Inflammatory macrophage treated with lipopolysaccharide for 4 hours (primary cell): ENCODE measurements at places on chromosomes 6 and 20.

DNA sequence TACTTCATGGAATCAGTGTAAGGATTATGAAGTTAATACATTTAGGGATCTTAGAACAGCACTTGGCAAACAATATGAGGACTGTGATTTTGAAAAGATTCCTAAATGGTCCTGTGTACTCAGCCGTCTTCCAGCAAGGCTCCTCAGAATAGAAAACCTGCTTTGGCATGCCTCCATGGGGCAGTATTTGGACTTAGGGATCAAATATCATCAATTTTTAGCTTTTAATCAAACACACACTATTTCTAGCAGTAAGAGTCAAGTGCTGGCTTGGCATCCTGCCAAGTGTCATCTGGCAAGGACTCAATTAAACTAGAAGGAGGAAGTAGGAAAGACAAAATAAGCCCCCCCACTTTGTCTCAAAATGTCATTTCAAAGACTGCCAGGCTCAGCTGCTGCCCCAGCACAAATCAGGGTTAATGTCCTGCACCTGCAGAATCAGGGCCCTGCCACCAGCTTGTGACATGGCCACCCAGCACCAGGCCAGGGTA lies 40.8 kb downstream of the IYD start:
- no peak for DNase-seq

- DNase-seq, result peak; percentile 18
These were observed 868 bp downstream of the LTV1 start for GRCh38 chr6:143844006-143844405.

DNA sequence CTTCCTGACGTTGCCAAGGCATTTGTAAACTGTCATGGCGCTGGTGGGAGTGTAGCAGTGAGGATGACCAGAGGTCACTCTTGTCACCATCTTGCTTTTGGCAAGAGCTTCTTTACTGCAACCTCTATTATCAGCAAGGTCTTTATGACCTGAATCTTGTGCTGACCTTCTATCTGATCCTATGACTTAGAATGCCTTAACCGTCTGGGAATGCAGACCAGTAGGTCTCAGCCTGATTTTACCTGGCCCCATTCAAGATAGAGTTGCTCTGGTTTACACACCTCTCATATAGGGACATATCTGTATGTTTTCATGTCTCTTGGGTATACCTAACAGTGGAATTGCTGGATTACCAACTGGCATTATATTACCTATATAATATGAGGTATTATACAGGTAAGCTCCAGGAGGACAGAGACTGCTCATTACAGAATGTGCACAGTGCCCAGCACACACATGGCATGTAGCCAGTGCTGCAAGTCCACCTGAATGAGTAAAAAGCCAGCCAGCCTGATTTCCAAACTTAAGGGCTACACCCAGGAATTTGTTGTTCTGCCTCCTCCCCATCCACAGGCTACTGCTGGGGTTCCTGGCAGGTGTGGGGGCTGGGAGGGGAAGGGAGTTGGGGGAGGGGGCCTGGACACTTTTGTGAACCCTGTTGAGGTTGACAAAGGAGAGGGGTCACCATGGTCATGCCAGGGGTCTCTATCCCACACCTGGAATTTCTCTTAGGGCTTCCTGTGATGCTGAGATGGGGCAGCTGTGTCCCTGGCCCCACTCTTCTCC lies 35.2 kb upstream of the BLCAP start:
- DNase-seq, result no peak

GRCh38 chr6:80304014-80304413 lies 197.5 kb downstream of the BCKDHB start:
- DNase-seq, result no peak

DNA sequence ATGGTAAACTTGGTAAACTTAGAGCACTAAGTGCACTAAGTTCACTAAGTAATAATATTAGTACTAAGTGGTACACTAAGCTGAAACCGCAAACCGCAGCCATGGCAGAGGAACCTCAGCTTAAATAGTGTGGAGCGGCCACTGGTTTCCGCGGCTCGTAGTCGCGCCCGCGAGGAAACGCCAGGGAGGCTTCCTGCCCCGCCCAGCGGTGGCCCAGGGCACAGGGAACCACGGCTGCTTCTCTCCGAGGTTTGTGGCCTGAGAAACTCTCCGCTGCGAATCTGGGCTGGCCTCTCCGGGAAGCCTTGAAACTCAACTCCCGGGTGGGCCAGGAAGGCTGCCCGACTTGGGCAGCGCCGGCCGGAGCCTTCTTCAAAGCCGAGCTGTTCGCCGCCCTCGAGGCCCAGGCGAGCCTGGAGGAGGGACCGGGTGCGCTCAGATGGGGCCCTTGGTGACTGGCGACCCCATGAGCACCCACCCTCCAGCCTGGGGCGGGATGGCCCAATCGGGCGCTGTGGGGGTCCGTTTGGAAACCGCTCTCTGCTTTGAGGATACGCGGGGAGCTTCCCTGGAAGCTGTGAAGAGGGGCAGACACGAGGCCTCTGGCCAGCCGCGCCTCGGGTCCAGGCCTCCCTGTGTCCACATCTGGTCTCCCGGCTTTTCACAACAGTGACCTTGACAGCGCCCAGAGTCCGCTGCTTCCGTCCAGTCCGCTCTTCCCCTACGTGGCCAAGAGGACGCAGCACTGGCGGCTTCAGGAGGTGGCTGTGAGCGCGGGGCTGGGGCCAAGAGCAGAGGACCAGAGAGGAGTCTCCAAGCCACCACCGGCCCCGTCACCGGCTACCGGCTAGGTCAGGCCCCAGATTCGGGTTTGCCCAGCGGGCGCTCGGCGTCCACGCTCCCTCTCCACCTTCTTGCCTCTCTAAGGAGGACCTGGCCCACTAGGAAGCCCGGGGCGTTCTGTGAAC lies 25.4 kb upstream of the HLA-E start:
- peak; percentile 72 for DNase-seq

GRCh38 chr6:109978174-109979032 lies at the start of gene GPR6:
GPR6 (plus strand) TSS chr6:109978311; CDS start chr6:109979113, 802 bp downstream.
- peak; percentile 66 for DNase-seq

GRCh38 chr6:43980004-43980795 lies 147.1 kb downstream of the MRPL14 start:
- DNase-seq, result no peak

GRCh38 chr6:108294297-108294726 lies 542 bp upstream of the AFG1L start:
- DNase-seq, result no peak

DNA sequence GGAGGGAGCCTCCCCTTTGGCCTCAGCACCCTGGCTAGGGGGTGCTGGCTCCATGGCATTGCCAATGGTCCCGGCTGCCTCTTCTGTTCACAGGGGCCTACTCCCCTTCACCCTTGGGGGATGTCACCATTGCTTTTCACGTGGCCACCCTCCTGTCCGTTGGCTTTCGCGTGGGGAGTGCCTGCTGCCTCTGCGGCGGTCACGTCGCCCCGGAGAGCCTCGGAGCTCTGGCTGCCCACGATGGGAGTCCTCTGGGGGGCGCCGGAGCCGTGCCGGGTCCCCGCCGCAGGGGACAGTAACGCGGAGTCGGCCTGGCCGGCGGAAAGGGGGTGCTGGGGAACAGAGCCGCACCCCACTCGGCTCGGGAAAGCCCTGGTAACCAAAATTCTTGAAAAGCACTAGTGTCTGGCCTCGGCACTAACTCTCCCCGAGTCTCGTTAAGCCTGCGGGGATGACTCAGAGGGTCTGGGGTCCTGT lies 661 bp upstream of the HEBP2 start:
- DNase-seq, result no peak

DNA sequence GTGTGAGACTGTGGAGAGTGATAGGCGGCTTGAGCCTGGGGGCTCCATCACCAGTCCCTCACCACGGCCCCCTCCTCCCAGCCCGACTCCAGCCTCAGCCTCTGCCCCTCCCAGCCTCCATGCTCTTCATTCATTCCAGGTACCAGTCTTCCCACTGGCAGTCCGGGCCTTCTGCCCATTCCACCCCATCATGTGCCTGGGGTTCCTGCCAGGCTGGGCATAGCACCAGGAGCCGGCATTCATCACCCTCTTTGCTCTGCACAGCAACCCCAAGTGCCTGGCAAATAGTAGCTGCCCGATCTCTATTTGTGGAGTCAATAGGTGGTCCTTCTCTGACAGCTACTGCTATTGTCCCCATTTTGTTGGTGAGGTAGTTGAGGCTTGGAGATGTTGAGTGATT lies 39.6 kb upstream of the GTSF1L start:
- DNase-seq, result no peak

- DNase-seq, result no peak
These were observed 47.4 kb downstream of the HLA-DPB1 start for GRCh38 chr6:33123181-33123580.

GRCh38 chr6:117687021-117687648 lies 11.9 kb downstream of the NUS1 start:
- peak; percentile 72 for DNase-seq

- DNase-seq, result no peak
These were observed 4.5 kb upstream of the AP5S1 start for GRCh38 chr20:3815703-3816315.

DNA sequence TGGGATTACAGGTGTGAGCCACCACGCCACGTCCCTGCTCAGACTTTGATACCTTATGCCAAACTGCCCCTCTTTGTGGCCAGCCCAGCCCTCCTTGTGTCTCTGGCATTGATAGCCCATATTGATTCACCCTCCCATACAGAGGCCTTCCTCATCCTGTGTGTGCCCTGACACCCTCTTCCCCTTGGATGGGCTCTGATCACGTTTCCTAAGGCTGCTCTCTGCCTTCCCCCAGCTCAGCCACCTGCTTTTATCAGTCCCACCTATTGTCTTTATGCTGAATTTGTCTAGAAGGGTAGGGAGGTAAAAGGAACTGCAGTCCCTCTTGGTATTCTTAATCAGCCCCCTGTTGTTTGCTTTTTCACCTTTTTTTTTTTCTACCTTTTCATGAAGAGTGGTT lies 95.9 kb downstream of the CDKAL1 start:
- DNase-seq, result no peak

GRCh38 chr6:141394565-141395051 lies 738.1 kb upstream of the GJE1 start:
- no peak for DNase-seq

DNA sequence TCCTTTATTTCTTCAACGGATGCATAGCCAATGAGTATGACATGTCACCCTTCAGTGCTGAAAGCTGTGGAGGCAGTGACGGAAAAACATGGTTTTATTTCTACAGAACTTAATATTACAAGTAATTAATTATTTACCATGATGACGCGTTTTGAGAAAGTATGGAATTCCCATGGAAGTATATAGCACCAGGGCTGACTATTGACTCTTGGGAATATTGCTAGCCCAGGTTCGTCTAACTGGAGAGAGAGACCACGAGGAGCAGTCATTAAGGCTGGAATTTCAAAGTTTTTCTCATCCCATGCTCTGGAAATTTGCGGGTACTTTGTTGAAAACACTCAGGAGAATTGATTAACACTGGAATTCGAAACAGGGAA lies 155.2 kb upstream of the PRSS16 start:
- DNase-seq, result no peak

GRCh38 chr6:140427842-140428241 lies 1053.4 kb upstream of the CITED2 start:
- no peak for DNase-seq

DNA sequence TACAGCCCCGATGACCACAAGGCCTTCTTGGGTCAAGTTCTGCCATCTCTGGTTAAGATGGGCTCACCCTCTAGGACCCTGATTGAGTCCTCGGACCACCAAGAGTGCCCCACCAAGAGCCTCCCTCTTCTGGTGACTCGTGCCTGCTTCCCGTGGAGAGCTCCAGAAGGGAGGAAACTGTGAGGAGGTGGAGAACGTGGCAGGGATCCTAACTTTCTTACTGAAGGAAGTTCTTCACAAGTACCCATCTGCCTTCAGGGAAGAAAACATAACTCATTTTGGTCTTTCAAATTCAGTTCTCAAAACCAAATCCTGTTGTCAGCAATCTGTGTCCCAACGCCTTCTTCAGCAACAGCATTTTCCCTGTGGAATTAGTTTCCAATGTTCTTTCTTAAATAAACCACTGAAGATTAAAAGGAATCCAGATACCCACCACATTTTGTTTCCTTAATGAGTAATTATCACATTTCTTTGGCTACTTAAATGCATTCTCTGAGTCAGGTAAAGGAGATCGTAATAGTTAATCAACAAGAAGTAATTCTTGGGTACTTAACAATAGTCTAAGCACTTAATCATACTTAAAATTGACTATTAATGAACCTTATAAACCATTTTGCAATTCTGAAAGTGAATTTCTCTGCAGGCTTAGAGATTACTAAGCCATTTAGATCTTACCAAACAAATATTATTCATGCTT lies 185.8 kb upstream of the SGK1 start:
- no peak for DNase-seq

- peak; percentile 90 for DNase-seq
These were observed 58.5 kb downstream of the PREX1 start for GRCh38 chr20:48769069-48769983.

DNA sequence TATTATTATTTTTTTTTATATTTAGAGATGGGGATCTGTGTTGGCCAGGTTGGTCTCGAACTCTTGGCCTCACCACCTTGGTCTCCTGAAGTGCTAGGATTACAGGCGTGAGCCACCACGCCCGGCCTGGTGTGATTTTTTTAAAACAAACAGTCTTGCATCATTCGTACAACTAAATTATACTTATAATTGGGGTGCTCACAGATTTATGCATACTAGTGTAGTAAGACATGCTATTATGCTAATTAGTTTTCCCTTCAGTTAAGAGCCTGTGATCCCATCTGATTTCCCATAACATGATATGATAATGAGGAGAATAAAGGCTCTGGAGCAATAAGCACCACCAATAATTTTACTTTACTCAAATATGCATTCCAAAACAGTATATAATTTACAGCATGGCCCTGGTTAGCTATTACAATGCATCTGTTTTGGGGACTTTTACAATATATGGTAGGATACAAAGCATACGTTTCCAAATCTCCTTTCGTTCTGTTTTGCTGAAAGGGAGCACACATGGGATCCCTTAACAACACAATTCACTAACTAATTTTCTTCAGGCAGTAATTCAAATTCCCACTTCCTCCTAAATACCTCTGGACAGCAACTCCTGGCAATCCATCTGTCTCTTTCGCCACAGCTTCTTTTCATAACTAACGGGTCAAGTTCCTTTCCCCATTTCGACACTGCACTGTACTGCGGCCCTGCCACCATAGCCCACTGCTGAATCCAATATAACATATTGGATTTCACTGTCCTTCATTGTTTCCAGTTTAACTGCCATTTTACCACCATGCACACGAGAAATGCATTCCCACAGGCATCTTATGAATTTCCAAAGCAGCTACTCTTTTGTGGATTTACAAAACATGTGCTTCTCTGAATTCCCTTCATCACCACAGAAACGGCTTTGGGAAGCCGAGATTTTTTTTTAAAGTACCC lies 1.7 kb downstream of the NUDT3 start:
- DNase-seq, result peak; percentile 86

DNA sequence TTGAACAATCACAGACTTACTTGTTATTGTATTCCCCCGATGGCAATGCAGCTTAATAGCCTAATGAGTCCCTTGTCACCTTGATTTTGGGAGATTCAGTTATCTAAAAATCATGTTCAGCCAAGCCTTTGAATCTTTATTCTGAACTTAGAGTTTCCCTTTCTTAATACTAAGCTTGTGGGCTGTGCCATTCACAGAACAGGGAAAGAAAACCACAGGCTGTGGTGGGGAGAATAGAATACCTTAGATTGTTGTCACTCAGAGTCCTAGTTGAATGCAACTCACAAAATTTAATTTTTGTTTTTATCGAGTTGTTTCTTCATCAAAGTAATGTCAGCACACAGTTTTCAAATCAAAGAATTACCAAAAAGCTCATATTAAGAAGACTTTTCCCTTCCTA lies 37.4 kb downstream of the RFPL4B start:
- no peak for DNase-seq
